ENCODE measurements at places on chromosomes 3 and 15.

DNA sequence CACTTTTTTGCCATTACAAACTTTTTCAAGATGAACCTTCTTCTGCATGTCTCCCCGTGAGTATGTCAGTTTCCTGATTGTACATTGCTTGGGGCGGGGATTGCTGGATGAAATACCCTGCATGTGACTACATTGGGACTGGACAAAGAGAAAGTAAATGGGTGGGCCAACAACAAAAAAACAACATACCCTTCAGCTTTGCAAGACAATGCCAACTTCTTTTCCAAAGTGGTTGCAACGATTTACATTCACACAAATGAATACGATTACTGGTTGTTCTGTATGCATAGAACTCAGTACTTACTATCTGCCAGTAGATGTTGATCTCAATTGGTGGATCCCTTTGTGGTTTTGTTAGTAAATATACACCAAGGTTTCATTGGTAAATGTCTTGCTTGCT, 908.4 kb downstream of the AGBL1 start:
- no peak for DNase-seq

- no peak for DNase-seq
These were observed 22.2 kb downstream of the NXPE3 start for GRCh38 chr3:101801174-101801573.

GRCh38 chr3:30042916-30043555, 563.4 kb upstream of the TGFBR2 start:
- DNase-seq, result no peak

GRCh38 chr3:67635257-67635656, 19.2 kb downstream of the SUCLG2 start:
- DNase-seq, result no peak

- DNase-seq, result no peak
These were observed 43.8 kb upstream of the B3GALNT1 start for GRCh38 chr3:161148832-161149475.

DNA sequence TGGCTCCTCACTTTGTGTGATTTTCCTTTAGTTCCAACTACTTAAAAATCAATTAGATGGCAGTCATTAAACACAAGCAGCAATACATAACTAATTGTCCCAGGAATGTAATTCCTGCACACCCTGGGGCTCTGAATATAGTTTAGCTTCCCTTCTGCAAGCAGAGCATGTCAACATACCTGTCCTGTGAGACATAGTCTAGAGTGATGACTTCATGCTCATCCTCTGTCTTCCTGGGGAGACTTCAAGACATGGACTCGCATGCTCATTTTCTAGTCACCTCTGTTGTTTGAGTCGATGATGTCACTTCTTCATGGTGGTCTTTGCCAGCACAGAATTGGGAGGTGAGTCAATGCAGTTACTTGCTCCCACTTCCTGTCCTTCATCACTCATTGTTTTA, 15.7 kb downstream of the C3orf52 start:
- DNase-seq, result no peak

Measured in NCI-H1930 (cell line).